ENCODE measurements at places on chromosomes 6 and 20.

DNA sequence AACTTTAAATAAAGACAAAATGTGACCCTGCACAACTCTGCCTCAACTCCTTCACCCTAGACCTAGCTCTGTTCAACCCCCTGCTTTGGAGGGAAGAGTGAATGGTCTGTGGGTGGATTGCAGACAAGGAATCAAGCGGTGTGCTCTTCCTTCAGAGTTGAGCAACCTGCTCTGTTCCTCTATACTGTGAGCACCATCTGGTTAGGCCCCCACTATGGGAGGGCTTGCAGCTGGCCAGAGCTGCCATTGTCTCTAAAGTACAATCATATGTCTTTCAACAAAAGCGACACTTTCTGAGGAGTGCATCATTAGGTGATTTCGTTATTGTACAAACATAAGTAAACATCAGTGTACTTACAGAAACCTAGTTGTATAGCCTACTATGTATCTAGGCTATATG, 406.1 kb upstream of the MARCKS start:
- no peak overlapping the region for H3K4me3 ChIP-seq
- H3K36me3 ChIP-seq, result no peaks in the 10 kb centered on the region
- no peak overlapping the region for H3K27ac ChIP-seq
- H3K4me1 ChIP-seq, result no peaks in the 10 kb centered on the region
- no peaks in the 10 kb centered on the region for H3K27me3 ChIP-seq
- no peak for DNase-seq

- peak overlapping the region; percentile 65 for H3K27ac ChIP-seq
- peaks cover 41% of the 10 kb centered on the region for H3K4me1 ChIP-seq
- DNase-seq, result no peak
- H3K27me3 ChIP-seq, result no peaks in the 10 kb centered on the region
- no peak overlapping the region for H3K4me3 ChIP-seq
Measured at GRCh38 chr6:137884149-137884909, 17.3 kb downstream of the TNFAIP3 start.

GRCh38 chr20:9736373-9736772, 102.5 kb downstream of the PAK5 start:
- no peak for DNase-seq
- H3K27ac ChIP-seq, result no peak overlapping the region
- no peaks in the 10 kb centered on the region for H3K4me1 ChIP-seq
- no peaks in the 10 kb centered on the region for H3K27me3 ChIP-seq
- H3K4me3 ChIP-seq, result no peak overlapping the region
- no peaks in the 10 kb centered on the region for H3K36me3 ChIP-seq

- no peaks in the 10 kb centered on the region for H3K27me3 ChIP-seq
- H3K36me3 ChIP-seq, result no peaks in the 10 kb centered on the region
- no peak overlapping the region for H3K4me3 ChIP-seq
- no peak for DNase-seq
Measured at GRCh38 chr20:11906626-11907480, 10.8 kb upstream of the BTBD3 start.

DNA sequence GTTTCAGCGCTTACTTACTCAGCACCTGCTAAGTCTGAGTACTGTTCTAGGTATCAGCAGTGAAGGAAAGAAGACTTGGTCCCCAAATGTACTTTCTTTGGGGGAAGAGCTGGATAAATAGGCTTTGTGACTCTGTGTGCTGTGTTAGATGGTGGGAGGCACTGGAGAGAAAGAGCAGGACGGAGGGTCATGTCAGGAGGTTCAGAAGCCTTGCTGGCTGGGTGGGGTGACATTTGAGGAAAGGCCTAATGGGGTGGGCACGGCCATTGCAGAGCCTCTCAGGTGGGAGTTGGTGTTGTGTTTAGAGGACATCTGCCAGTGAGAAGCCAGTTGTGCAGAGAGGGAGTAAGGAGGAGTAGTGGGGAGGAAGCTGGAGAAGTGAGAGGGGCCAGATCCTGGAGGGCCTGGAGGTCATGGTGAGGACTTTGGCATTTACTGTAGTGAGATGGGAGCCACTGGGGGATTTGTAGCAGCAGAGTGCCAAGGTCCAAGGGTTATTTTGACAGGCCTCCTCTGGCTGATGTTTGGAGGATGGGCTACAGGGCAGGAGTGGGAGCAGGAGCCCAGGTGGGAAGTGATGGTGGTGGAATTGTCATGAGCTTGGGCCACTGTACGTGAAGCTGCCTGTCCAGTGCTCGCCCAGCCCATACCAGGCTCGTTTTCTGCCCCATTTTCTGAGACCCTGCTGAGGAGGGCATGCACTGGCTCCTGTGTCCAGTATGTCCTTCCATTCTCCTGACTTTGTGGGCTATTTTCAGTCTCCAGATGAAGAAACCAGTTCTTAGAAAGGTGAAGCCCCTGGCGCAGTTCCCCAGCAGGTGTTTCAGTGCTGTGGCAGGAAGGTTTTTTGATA, 886 bp downstream of the SDCBP2 start:
- H3K27ac ChIP-seq, result peak overlapping the region; percentile 42
- no peak for DNase-seq
- H3K36me3 ChIP-seq, result peaks cover 20% of the 10 kb centered on the region
- no peak overlapping the region for H3K4me3 ChIP-seq

Measured in activated CD4-positive, alpha-beta T cell treated with anti-CD3 and anti-CD28 coated beads, Interleukin-2, amount 10 ng/mL, durations not matched to agents 24 days and 14 days (primary cell).